GM04504 (cell line): ENCODE measurements at places on chromosomes 3 and 15.

DNA sequence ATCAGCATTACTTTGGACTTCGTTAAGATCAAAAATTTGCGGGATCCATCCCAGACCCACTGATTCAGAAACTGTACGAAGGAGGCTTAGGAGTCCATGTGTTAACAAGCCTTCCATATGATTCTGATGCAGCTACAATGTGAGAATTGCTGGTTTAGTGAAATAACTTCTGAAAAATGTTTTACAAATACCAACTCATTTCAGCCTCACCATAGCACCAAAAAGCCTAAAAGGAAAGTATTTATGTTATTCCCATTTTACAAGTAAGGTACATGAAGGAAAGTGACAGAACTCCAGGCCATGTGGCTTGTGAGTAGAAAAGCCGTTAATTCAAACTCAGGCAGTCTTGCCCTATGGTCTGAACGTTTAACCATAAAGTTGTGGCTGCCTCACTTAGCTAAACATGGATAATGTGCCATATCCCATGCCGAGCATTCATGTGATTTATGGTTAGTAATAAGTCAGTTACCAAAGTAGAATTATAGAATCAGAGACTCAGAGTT lies 1.5 kb upstream of the IGSF10 start:
- no peak for DNase-seq

GRCh38 chr3:151871639-151872468 lies 1.6 kb upstream of the SUCNR1 start:
- no peak for DNase-seq

DNA sequence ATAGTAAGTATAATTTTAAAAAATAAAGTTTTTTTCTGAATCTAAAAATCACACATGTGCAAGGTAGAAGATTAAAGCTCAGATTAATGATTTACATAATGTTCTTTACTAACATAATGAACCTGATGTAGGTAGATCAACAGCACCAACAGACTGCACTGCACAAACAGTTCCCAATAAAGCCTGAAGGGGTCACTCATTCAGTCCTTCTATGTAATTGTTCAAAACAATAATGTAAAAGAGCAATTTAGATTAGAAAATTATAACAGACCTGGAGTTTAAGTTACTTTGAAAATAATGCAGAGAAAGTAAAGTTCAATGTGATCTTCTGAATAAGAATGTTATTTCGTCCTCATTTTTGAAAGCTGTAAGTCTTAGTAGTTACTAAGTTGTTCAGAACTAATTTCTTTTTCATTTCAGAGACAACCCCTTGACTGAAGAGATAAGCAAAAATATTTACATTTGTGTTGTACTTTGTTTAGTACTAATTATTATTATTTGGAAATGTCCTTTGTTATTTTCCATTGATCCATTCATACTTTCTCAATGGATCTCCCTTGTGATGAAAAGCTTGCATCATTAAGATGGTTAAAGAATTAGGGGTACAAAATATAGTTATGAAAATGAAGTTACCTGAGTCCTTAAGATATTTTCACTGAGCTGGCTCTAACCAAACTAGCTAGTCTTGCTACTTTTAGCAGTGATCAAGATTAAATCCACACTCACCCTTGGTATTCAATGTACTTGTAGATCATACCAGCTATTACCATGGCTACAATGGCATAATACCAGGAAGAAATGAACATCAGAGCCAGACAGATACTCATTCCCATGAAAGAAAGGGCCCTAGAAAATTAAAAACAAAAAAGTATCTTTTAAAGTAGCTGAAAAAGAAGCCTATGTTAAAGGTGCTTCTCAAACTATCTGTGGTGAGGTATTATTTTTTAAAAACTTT lies 16.8 kb downstream of the EMC4 start:
- DNase-seq: no peak

DNA sequence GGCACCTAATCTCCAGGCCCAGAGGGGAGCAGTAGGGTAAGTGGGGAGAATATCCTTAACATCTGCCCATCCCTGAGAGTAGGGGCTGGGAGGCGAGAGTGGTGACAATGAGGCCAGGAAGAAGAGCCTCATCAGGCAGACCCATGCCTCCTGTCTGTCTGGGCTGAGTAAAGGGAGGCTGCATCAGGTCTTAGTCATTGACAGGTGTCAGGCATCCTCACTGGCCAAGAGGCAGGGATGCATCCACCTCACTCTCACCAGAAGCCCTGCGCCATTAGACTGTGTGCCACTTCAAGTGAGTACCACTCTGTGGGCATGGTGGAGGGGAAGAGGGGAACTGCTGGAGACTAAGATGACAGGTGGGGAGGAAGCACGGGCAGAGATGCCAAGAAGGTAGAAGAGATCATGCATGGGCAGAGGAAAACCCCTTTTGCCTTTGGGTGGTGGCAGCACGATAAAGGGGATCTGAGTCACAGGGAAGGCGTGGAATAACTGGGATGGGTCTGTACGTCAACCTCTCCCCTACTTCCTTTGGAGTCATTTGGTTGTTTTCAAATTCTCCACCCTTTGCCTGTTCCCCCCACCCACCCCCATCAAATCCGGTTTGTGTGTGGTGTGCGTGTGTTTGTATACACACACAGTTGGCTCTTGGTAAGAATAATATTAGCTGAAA lies 14.1 kb downstream of the ANAPC13 start:
- no peak for DNase-seq

DNA sequence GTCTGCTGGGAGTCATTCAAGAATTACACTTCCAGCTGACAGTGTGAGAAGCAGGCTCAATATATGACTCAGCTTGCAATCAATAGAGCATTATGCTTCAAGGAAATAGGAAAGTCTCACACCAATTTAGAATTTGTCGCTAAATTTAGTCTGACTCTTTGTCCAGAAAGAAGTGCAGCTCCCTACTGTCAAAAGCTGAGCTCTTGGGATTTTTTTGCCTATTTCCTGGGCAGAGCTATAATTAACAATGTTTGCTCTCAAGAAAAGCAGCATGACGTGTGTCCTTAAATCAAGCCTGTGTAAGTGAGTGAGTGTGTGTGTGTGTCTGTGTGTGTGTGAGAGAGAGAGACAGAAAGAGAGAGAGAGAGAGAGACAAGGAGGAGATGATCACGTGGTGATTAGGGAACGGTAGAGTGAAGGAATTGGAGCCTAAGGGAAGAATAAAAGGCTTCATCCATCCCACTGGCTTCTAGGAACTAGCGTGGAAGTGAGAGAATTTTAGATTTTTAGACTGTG lies 16.4 kb upstream of the SLC35G2 start:
- no peak for DNase-seq
